Stimulated activated CD4-positive, alpha-beta T cell treated with anti-CD3 and anti-CD28 coated beads, TNF-alpha, amount 100 ng/mL, for 48 hours (primary cell): ENCODE measurements at places on chromosomes 12 and 14.

DNA sequence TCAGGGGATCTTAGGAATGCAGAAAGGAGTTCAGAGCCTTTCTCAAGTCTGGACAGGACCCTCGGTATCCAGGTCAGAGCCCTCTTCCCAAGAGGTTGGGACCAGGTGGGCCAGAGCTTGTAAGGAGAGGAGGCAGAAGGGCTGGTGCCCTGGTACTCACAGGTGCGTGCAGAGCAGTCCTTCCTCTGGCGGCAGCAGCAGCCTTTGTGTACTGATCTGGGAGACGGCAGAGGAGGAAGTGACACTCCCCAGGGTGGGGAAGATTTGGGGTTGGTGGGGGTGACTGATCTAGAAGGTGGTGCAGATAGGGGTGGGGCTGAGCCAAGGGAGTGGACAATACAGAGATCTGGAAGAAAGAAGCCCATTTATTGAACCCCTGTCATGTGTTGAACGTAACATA is at the start of gene ITGB7:
ITGB7 (minus strand) TSS at position 210 of the 400 bp plus-strand sequence. CDS start 6,808 bp downstream, outside the sequence.
- no peak for DNase-seq

DNA sequence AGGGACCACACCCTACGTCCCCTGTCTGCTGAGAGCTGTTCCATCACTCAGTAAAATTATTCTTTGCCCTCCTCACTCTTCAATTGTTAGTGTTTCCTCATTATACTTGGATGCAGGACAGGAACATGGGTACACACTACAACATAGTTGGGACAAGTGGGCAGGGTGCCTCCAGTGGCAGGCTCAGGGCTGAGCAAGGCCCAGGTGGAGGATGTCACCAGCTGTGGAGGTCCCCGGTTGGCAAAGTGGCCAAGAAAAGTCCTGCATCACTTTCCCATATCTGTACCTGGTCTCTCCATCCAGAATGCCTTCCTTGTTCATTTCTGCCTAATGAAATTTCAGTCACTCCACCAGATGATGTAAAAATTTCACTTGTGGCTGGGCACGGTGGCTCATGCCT is 72.7 kb upstream of the PPP4R3A start:
- DNase-seq: no peak

DNA sequence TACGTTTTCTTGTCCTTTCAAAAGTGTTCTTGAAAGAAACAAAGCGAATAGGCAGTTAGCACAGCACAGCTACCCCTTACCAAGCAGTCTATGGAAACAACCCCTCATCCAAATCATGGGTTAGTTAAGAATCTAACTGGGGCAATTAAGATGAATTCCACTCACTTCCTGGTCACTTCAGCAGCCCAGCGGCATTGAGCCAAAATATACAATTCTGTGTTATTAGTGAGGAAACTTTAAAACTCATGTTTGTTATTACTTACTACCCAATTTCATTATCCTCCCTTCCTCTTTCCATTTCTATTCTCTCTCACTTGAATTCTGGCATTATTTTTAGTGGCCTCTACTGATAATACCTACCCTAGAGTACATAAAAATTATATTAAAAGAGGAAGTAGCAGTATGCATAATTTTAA is 121.4 kb downstream of the PPHLN1 start:
- no peak for DNase-seq

- no peak for DNase-seq
Measured at GRCh38 chr12:4215229-4216186, 58.1 kb upstream of the CCND2 start.

DNA sequence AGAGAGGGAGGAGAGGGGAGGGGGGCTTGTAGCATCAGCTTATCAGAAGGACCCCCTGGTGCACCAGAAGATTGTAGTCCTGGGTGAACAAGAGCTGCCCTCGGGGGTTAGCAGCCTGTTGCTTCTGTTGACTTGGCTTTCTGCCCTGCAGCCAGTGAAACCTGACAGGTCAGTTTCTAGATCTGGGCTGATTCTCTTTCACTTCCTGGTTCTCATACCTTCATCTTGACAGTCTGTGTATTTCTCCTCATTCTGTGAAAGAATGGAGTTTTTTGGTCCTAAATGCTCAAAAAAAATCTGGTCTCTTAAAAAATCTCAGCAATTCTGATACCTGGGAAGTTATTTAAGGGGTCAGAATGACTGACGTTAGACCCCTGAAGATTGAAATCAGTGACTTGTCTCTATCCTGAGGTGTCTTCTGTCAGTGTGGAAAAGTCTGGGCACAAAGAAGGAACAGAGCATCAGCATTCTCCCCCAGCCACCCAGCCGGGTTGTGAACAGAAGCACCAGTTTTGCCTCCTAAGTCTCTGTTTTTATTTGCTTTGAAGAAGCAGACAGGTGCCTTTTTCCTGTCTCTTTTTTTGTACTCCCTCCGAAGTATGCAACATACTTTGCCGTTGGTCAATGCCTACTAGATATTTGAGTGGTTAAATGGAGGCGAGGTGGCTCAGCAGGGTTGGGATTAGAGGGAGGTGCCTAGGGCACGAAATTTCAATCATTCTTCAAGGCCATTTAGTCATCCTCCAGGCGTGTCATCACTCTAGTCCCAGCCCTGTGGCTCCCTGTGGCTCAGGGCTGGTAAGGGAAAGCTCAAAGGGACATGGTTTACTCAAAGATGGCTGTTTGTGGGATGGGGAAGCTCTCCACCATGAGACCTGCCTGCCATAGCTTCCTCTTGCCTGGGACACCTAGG is 24.0 kb downstream of the TTC9 start:
- no peak for DNase-seq
